ENCODE measurements at places on chromosomes 6 and 20.

GRCh38 chr20:57735831-57736737 lies 26.3 kb upstream of the PMEPA1 start:
- DNase-seq: no peak

DNA sequence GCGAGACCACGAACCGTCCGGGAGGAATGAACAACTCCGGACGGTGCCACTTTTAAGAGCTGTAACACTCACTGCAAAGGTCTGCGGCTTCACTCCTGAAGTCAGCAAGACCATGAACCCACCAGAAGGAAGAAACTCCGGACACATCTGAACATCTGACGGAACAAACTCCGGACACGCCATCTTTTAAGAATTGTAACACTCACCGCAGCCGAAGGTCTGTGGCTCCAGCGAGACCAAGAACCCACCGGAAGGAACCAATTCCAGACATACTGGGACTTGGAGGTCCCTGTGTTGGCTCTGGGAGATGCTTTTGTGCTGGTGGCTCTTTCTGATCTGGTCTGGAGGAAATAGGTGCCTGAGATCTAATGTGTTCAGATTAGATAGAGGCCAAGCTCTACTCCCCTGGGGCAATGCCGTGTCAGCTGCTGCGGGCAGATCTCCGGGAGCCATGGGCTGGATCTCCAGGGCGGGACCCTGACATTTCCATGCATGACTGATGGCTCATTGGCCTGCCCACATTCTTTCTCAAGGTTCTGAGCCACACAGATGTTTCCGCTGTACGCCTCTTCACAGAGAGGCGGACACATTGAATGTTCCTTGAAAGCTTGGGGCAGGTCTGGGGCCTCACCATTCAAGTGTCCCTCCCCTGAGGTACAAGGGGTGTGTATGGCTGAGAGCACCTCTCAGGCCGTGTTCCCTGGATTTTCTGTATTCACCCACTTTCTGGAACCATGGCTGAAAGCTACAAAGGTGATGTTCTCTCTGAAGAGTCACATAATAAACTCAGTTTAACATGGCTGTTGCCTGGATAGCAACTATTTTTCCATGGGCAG lies 29.3 kb downstream of the GMPR start:
- no peak for DNase-seq

GRCh38 chr6:148760568-148761526 lies 14.0 kb downstream of the UST start:
- DNase-seq: peak; percentile 66

DNA sequence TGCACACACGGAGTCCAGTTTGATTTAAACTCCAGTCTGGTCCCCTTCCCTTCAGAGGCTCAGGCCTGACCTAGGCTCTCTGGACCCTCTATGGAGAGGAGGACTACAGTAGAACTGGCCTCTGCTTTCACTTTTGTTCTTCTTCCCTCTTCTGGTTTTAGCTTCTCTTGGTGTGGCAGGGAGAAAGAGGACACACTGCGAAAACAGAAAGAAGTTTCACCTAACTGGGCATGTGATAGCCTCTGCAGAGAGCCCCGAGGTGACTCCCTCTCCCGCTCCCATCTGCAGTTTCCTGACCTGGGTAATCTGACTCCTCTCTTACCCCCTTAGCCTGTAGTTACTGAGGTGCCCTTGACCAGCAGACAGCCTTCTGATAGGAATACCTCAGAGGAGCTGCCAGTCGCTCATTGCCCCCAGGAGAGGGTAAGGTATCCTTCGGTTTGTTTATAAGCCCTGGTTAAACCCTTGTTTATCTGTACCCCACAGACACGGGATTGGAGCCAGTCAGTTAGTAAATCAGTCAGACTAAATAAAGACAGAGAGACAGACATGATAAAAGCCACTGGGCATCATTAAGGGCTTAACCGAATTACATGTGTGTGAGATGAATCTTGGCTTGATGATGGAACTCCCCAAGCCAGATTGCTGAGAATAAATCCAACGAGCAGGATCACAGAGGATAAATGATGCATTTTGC lies 12.0 kb upstream of the DTNBP1 start:
- no peak for DNase-seq

DNA sequence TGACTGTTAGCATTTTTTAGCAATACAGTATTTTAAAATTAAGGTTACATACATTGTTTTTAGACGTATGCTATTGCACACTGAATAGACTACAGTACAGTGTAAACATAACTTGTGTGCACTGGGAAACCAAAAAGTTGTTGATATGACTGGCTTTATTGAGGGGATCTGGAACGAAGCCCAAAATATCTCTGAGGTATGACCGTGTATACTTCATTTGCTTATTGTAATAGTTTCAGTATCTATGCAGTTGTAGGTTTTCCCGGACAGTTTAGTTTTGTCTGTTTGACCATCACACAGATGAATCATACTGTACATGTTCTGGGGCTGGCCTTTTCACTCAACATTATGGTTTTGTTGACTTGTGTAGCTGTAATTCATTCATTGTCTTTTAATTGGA lies 6.9 kb upstream of the ZBTB12 start:
- no peak for DNase-seq

- no peak for DNase-seq
Observed at GRCh38 chr6:163702736-163703135, 288.2 kb downstream of the QKI start.

GRCh38 chr20:49283176-49283702 lies 5.4 kb upstream of the ZNFX1 start:
- DNase-seq: peak; percentile 50

DNA sequence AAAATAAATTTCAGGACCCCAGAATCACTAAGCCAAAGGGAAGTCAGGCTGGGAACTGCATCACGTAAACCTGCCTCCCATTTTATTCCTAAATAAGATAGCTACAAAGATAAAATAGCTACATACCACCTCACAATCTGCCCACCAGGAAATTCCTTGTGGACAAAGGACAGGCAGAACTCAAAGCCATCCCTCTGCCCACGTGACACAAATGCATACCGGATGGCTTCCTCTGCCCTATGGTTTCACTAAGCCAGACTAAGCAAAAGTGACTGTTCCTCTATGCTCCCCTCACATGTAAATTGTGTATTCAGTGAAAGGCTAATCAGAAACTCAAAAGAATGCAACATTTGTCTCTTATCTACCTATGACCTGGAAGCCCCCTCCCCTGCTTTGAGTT lies 15.0 kb downstream of the MBOAT1 start:
- DNase-seq: no peak

DNA sequence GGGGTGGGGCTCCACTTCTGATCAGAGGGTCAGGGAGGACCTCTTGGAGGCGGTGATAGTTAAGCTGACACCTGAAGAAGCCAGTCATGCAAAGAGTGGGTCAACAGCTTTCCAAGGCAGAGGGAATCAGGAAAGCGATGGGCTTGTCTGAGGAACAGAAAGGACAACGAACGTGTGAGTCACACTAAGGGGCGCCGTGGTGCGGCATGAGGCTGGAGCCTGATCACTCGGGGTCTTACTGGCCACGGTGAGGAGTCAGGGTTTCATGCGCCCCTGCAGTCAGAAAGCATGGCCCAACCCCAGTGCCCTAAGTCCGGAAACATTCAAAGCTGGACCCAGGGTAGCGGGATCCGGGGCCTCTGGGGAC lies 50.6 kb upstream of the SLC32A1 start:
- DNase-seq: no peak
